ENCODE measurements at places on chromosomes 7 and 10.

- DNase-seq = no peak
Measured at GRCh38 chr7:111029141-111029572, 61.8 kb upstream of the LRRN3 start.

DNA sequence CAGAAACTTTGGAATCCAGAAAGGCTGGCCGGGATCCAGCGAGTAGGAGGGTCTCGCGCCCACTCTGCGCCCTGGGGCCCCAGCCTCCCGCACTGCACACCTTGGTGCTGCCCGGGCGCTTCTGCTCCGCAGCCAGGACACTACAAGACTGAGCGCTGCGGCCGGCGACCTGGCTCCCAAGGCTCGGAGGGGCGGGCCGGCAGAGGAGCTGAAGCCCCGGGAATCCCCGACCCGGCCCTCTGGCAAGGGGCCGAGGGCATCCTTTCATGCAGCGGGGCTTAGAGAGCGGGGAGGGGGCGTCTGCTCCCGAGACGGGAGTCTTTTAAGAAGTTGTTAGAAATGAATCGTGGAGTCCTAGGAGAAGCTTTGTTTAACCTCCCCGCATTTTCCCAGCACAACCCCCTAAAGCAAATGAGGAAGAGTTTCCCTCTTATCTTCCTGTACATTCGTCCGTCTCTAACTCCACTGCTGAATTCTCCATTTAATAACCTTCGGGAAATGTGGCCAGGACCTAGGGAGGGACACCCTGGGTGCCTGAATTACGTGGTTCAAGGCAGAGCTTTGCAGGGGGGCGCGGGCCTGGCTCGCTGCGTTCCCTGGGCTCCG, 1.1 kb downstream of the VWC2 start:
- DNase-seq = no peak

DNA sequence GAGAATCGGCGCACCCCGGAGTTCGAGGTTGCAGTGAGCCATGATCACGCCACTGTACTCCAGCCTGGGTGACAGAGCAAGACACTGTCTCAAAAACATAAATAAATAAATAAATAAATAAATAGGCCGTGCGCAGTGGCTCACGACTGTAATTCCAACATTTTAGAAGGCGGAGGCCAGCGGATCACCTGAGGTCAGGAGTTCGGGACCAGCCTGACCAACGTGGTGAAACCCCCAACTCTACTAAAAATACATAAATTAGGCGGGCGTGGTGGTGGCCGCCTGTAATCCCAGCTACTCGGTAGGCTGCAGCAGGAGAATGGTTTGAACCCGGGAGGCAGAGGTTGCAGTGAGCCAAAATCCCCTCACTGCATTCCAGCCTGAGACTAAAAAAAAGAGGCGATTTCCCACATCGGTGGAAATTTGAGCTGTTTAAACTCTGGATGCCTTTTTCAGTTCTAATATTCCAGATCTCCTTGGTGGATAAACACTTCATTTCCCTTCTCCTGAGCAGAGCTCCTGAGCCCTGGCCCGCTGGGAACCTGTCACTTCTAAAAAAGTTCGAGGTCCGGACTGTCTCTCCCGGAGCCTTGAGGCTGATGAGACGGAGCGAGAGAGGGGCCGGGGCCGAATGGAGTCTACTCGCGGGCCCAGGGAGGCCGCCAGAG, 2.0 kb upstream of the NFKB2 start:
- DNase-seq = no peak

DNA sequence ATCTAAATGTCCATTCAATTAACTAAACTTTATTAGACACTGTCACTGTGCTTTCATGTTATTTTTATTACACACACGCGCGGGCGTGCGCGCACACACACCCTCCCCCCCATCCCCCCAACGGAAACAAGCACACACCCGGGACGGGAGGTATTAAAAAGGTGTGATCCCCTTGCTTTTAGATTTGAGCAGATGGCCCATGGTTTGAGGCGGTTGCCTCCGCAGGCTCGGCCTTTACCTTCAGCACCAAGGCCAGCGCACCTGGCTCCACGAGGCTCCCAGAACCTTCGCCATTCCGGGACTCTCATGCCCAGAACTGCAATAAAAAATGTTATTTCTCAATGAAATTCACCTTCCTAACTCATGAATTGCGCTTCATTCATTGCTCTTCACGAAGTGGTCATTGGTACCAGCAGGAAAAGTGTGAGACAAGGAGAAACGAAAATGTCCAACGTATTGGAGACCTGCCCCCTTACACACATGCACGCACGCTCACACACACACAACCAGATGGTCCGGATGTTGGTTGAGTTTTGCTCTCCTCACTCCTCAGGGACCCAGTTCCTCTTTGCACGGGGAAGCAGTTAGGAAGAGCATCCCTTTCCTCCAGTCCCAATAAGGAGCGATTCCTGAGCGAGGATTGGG, 20.8 kb upstream of the PTF1A start:
- peak; percentile 33 for DNase-seq

GRCh38 chr7:33604056-33604455, 301.3 kb upstream of the BMPER start:
- DNase-seq = peak; percentile 74

DNA sequence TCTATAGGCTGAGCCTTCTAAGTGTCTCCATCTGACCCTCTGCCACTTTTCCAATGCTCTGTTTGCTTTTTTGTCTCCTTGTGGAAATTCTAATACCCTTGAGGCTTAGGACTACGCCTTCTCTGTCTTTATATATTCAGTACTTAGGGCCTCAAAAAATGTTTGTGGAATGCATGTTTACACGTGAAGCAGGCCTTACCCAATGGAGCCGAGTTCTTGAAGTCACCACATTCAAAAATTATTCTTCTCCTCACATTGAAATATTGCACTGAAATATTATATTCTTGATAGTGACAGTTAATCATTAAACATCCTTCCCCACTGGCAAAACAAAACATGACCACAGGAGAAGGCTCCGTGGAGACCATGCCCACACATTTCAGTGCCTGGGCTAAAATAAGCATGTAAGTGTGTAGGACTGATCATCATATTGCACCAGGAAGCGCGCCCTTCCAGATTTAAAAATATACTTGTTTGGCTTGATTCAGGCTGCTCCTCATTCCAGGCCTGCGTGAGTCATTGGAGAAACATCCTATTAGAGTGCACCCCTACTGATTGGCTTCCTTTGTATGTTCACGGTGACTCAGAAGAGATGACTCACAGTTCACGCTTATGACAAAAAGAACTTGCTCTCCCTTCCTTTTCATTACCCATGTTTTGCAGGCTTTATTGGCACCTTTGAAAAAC, 307.4 kb upstream of the AOAH start:
- DNase-seq = peak; percentile 99

DNA sequence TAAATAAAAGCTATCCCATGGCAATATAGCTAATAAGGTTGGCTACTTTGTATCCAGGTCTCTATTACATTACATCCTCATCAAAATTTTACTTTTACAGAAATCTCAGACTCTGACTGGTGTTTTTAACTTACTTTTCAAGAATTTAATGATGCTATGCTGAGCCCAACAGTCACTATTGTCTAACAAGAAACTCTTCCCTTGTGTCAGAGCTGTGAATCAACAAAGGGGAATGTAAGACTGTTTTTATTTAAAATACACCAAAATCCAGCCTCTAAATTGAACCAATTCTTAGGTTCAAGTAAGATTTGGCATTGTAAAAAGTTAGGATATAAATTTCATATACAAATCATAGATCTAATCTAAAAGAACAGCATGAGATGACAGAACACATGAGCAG, 7.0 kb downstream of the RTKN2 start:
- DNase-seq = no peak

DNA sequence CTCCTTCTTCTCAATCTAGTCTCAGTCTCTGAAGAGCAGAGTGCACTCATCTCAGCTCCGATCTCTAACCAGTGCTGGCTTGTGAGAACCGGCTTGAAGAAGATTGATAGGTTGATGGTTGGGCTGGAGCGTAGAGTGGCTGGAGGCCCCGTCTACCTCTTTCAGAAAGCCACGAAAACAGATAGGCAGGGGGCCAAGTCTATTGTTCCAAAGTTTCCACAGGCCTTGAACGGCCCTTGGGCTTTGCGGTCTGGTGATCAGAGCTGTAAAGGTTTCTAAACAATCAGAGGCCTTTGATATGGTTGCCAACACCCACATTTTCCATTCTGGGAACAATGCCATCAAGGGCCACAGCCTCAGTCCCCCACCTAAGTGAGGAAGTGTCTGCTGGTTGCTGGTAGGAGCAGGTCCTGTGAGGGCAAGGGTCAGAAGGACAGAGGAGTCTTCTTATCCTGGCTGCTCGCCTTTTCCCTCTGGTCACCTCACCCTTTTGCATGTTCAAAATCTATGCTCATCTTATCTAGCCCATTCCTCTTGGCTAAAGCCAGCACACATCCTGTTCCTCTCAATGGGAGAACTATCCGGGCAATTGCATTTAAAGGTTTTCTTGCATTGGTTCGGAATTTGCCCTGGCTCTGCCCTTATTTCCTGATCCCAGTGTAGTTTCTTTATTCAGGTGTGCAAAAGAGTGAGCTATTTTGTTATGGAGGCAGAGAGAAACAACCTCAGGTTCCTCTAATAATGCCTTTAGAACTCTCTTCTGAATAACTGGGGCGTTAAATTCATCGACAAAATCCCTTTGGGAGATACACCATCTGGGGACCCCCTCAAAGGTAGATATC, 70.3 kb upstream of the KMT2E start:
- peak; percentile 52 for DNase-seq

DNA sequence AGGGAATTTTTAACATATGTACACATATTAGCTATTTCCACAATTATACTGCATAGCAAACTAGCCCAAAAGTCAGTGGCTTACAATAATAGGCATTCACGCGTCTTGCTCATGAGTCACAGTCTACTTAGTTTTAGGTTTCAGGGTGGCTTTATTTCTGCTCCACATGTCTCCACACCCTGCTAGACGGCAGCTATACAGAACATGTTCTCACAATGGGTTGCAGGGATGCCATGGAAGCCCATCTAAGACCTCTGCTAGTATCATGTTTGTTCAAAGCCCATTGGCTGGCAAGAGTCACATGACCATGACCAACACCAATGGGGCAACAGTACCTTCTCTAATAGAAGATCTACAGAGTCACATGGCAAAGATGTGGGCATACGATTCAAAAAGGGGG, 96.3 kb upstream of the NEBL start:
- no peak for DNase-seq

- DNase-seq = no peak
Measured at GRCh38 chr10:132417257-132417910, 20.4 kb downstream of the PWWP2B start.

DNA sequence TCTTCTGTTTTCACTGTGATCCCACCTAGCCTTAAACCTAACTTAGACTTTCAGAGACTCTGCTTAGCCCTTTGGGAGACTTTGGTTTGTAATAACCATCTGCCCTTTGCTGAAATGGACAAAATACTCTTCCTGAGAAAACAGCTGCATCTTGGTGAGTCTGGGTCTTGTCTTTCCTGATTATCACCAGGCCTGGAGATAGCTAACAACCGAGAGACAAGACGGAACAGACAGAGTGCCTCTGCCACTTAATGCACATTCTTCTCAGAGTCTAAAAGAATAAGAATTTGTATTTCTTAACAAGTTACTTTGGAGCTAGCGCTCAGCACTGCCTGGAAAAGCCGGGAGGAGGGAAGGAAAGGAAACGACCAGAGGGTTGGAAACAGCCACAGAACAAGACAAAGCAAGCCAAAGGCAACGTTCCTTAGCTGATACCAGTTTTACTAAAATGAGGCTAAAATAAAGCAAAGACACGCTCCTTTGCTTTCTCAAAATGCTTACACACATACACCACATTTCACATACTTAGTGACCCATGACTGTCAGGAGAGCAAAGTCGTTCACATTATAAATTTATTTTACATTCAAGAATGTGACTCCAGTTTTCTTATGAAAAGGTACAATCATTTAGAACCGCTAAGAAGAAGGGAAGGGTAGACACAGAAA, 70.3 kb upstream of the DGKI start:
- no peak for DNase-seq

- no peak for DNase-seq
Measured at GRCh38 chr10:113084031-113084430, 134.0 kb downstream of the TCF7L2 start.

GRCh38 chr10:48608279-48608681, 3.4 kb upstream of the ARHGAP22 start:
- no peak for DNase-seq

DNA sequence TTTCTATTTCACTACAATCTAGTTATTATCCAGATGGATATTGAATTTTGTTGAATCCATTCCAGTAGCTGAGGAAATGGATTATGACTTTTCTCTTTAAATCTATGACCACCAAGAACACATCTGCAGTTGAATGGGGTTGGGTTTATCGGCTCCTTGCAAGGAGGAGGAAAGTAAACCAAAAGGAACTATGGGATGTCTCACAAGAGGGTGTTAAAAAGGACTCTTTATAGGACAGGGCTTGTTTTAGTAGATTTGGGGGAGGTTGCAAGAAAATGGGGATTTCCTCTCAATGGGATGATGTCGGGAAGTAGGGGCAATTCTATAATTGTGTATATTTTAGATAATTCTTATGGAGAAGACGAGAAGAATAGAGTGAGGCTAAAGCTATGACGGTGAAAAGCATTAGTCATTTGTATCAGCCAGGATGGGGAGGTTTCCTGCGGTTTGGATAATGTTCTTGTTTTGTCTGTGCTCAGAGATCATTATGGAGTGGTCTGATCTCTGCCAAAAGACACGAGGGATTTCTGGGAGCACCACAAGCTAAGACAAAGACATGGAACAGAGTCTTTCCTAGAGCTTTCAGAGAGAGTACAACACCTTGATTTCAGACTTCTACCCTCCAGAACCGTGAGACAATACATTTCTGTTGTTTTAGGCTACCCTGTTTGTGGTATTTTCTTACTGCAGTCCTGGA, 5.3 kb upstream of the LRRC61 start:
- peak; percentile 12 for DNase-seq

DNA sequence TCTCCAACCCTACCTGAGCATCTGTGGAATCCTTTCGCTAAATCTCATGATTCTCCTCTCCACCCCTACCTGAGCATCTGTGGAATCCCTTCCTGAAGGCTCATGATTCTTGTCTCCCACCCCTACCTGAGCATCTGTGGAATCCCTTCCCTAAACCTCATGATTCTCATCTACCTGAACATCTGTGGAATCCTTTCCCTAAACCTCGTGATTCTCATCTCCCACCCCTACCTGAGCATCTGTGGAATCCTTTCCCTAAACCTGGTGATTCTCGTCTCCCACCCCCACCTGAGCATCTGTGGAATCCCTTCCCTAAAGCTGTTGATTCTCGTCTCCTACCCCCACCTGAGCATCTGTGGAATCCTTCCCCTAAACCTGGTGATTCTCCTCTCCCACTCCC, 342.0 kb downstream of the SDK1 start:
- no peak for DNase-seq

GRCh38 chr7:98329100-98329790, 47.8 kb downstream of the BRI3 start:
- DNase-seq = no peak

GRCh38 chr10:101758858-101759257, 17.1 kb downstream of the FGF8 start:
- no peak for DNase-seq

DNA sequence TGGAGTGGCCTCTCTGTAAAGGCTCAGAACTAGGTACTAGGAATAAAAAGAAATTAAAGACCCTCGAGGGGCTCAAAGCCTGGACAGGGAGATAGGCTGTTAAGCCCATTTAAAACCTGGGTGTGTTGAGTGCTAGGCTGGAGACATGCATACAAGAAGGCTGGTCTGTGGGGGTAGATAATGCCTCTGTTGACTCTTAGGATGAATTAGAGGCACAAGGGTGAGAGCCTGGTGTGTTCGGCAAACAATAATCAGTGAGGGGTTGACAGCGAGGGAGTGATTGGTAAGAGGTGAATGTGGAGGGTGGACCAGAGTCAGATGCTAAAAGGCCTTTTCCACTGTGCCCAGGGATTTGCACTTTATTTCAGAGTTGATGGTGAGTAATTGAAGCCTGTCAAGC, 12.7 kb downstream of the GSTO2 start:
- no peak for DNase-seq

- no peak for DNase-seq
Measured at GRCh38 chr10:116469437-116469836, 41.8 kb downstream of the PNLIPRP3 start.

Data from kidney capillary endothelial cell (primary cell).